ENCODE measurements at places on chromosomes 6 and 20.

DNA sequence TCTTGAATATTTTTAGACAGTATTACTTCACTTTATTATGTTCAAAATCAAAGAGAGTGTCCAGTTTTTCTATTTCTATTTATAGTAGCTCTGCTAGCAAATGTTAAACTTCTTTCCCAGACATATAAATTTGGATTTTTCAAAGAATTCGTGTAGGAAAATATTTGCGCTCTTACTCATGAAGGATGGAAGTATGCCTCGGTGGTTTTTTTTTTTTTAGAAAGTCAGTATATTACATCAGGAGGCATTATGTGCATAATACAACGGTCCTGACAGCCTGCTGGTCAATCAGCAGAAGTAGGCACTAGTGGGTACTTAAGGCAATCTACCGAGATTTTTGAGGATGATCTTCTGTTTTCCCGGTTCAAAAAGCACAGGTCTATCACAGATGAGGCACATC is 249.3 kb downstream of the TBX18 start:
- DNase-seq = no peak

DNA sequence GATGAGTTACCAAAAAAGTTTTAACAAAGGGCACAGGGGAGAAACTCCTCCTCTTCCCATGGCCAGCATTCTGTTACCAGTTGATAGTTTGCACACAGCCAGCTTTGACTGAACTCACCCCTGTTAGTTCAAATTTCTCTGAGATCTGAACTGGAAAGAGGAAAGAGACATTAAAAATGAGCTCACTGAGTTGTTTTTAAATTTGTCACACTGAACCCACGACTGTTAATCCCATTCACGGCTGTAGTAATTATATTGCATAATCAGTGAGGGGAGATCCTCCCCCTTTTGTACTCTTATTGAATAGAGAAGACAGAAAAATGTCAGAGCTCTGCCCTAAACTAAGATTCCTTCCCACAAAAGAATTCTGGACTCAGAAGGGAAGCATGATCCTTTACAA is 17.5 kb upstream of the DSP start:
- DNase-seq = peak; percentile 24

GRCh38 chr6:42304053-42304712 is 86.5 kb upstream of the MRPS10 start:
- no peak for DNase-seq

DNA sequence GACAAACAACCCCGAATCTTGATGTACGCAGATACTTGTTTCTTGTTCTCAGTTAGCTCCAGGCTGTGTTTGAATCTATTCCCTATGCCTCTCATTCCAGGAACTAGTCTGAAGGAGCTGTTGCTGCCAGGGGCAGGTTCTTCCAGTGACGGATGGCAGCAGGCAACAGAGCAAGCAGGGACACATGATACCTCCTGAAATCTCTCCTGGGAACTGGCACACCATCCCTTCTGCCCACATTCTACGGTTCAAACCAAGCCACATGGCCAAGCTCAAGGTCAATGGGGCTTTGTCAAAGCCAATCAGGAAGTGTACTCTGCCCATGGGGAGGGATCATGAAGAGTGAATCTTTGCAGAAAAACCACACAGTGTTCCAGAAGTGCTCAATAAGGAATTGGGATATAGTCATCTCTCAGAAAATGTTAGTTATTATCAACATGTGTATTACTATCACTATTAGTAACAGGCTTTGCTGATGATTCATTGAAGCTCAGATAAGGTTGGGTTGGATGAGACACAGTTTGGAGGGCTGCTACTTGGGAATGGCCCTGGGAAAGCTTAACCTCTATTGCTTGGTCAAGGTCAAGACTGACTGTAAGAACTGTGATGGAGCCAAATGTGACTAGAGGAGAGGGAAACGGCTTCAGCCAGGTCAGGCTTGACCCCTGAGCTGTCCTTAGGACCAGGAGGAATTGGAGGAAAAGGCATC is 454.9 kb downstream of the PTPRT start:
- DNase-seq = no peak

GRCh38 chr6:85361643-85362014 is 88.3 kb upstream of the NT5E start:
- DNase-seq = no peak
